ENCODE measurements at places on chromosomes 7 and 10.

DNA sequence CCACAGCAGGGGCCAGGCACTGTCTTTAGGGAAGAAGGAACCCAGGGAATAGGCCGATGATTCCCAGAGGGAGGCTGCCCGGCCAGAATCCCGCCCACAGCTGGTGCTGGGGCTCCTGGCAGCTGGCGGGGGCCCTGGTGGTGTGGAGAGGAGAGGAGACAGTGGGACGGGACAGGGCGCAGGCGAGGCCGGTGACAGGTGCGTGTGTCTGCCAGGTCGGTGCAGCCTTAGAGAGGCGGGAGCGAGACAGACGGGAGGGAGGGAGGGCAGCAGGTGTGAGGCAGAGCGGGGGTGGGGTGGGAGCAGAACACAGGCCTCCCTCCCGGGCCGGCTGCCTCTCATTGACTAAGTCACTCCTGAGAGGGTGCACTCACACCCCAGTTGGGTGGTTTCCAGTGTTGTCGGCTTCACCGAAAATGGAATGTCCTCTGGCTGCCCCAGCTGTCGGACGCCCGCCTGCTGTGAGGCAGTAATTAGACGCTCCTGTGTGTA, 55.2 kb downstream of the ELFN1 start:
- DNase-seq, result no peak

DNA sequence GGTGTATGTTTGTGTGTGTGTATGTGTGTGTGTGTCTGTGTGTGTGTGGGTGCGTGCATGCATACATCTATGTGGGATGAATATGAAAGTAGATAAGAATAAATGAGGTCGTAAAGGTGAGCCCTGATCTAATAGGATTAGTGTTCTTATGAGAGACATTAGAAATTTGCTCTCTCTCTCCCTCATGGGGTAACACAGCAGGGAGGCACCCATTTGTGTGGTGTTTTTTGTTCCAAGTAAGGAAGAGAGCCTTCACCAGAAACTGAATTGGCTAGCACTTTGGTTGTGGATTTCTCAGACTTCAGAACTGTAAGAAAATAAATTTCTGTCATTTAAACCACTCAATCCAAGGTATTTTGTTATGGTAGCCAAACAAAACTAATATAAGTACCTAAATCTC, 353.7 kb upstream of the CHRM2 start:
- no peak for DNase-seq

- DNase-seq, result no peak
Observed at GRCh38 chr7:39415091-39415787, 151.0 kb upstream of the YAE1 start.

DNA sequence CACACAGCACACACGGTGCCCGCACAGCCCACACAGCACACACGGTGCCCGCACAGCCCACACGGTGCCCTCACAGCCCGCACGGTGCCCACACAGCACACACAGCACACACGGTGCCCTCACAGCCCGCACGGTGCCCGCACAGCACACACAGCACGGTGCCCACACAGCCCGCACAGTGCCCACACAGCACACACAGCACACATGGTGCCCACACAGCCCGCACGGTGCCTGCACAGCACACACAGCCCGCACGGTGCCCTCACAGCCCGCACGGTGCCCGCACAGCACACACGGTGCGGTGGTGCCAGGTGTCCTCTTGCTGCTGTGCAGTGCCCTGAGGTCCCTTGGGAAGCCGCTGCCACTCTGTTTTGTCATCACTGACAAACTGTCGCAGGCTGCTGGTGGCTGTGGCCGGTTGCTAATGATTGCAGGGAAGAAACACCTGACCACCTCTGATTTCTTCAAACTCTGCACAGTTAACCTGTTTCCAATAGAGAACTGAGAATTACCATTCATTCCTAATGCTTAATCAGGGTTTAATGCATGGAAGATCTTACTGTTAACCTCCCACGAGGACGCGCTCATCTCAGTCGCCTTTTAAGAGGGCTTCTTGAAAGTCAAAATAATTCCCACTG, 66.9 kb downstream of the GLRX3 start:
- no peak for DNase-seq

DNA sequence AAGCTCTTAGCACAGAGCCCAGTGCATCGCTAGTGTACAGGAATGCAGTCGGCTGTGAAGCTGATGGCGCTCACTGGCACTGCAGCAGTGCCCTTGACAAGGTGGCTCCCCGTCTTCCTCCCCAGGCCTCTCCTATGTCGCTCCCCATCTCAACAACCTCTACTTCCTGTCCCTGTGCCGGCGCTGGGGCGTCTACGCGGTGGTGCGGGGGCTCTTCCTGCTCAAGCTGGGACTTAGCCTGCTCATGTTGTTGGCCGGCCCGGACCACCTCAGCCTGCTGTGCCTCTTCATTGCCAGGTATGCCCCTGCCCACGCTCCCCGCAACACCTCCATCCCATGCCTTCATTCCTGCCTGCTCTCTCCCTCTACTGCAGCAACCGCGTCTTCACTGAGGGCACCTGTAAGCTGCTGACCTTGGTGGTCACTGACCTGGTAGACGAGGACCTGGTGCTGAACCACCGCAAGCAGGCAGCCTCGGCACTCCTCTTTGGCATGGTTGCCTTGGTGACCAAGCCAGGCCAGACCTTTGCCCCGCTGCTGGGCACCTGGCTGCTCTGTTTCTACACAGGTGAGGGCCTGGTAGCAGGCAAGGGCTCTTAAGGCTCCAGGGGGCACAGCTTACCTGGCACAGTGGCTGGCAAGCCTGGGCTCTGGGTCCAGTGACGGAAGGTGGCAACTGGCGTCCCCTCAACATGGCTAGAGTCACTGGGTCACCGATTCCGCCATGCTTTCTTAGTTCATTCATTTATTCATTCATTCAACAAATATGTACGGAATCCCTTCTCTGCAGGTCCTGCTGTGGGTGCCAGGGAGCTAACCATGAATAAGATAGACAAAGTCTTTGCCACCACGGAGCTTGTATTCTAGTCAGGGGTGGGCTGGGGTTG, 22.3 kb upstream of the C10orf95 start:
- no peak for DNase-seq

GRCh38 chr10:42475168-42476098, 162.9 kb downstream of the ZNF33B start:
- no peak for DNase-seq

All from stimulated activated CD4-positive, alpha-beta T cell treated with anti-CD3 and anti-CD28 coated beads, TNF-alpha, amount 100 ng/mL, for 1 hour (primary cell).